ENCODE measurements at places on chromosomes 3 and 15.

DNA sequence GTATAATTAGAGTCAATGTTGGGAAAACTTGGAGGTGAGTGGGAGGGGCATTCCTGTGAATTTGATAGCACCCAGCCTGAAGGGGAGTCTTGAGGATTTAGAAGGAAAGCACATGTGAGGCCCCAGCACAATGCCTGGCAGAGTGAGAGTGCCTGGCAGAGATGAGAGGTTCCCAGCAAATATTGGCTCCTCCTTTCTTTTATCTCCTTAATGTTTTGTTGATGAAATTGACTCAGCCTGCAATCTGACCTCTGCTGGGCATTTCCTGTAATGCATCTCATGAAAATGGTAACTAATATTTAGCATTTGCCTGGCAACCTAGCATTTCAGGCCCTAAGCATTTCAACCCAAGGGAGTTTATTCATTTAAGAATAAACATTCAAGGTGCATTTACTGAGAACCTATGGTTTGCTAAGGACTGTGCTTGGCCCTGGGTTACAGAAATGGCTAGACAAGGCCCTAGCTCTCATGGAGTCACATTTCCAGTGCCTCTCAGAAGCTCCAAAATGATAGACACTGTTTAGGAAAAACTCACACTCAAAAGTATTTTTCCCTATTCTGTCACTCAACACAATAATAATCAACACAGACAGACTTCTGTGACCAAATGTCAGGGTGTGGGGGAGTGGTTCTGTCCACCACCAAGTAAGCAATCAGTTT, 19.0 kb downstream of the PDHB start:
- peak; percentile 75 for DNase-seq

- no peak for DNase-seq
These were observed 146.6 kb upstream of the PEX5L start for GRCh38 chr3:180183346-180183745.

DNA sequence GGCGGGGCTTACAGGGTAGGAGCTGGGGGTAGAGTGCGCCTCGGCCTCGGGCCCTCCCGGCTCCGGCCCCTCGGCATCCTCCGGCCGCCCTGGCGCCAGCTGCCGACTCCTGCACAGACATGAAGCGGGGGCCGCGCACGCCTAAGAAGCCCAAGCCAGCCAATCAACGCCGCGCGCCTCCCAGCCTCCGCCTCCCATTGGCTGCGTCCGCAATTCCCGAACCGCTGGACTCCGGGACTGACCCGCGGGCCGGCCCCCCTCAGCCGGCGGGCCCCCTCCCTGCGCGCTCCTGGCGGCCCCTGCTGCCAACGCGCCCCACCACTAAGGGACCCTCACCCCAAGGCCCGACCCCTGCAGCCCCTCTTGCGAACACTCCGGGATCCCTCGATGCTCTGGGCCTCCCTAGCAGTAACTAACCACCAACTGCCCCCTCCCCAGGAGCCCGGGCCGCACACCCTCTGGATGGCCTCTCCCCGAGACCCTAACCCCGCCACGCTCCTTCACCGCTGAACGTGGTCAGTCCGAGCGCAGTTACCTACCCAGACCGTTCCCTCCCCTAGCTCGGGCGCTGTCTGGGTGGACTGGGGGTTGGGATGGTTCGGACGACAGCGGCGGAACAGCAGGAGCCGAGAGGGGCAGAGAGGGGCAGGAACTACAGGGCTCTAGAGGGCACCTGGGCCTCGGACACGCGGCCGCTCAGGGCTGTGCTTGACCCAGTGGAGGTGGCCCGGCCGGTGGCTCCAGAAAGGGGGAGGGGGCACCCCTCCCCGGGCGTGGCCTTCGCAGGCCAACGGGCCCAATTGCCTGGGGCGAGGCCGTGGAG, 5.0 kb downstream of the GATA2 start:
- no peak for DNase-seq

GRCh38 chr3:94647131-94647530, 584.3 kb downstream of the NSUN3 start:
- no peak for DNase-seq

- no peak for DNase-seq
These were observed 895.5 kb downstream of the ROBO2 start for GRCh38 chr3:77935418-77935817.

DNA sequence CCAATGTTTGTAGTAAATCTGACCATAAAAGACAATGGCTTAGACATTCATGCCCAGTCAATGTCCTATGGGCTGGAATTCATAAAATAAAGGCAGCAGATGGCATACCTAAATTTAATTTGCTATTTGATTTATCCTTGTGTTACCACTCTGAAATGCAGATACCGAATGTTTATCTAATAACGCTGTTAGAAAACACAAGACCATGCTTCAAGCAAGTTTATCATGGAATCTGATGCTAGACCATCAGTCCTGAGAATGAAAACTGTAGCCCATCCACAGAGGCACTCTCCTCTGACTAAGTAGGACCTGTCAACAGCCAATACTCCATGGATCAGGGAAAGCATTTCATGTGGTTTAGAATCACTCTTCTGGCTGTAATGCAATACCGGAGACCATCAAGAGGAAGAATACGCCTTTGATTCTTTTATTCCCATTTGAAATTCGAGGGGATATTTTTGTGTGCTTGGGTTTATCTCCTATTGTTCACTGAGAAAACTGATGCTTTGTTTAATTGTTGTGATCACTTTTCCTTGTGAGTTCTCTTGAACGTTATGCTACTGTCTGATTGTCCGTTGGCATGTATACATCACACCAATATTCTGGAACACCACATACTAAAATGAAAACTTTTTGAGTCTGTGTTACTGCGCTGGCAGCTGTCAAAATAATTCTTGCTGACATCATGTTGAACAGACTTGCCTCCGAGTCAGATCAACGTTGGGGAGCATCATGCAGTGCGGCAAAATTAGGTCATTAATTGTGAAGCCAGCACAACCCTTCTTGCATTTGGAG, 12.1 kb upstream of the CPB1 start:
- DNase-seq = no peak

- DNase-seq = no peak
These were observed 6.4 kb upstream of the EID1 start for GRCh38 chr15:48871542-48871941.

- no peak for DNase-seq
These were observed 84.4 kb downstream of the PGPEP1L start for GRCh38 chr15:98923171-98923570.

GRCh38 chr3:124529826-124530571, 200.3 kb upstream of the UMPS start:
- DNase-seq = no peak

DNA sequence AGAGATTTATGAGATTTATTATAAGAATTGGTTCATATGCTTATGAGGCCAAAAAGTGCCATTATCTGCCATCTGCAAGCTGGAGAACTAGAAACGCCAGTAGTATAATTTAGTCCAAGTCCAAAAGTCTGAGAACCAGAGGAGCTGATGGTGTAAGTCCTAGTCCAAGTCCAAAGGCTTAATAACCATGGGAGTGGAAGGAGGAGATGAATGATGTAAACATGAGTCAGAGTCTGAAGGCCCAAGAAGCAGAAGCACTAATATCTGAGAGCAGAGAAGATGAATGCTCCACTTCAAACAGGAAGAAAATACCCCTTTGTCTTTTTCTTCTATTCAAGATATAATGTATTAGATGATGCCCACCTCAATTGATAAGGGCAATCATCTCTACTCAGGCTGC, 185.7 kb downstream of the CGGBP1 start:
- peak; percentile 62 for DNase-seq

GRCh38 chr3:127729556-127730056, 56.9 kb downstream of the ABTB1 start:
- no peak for DNase-seq

DNA sequence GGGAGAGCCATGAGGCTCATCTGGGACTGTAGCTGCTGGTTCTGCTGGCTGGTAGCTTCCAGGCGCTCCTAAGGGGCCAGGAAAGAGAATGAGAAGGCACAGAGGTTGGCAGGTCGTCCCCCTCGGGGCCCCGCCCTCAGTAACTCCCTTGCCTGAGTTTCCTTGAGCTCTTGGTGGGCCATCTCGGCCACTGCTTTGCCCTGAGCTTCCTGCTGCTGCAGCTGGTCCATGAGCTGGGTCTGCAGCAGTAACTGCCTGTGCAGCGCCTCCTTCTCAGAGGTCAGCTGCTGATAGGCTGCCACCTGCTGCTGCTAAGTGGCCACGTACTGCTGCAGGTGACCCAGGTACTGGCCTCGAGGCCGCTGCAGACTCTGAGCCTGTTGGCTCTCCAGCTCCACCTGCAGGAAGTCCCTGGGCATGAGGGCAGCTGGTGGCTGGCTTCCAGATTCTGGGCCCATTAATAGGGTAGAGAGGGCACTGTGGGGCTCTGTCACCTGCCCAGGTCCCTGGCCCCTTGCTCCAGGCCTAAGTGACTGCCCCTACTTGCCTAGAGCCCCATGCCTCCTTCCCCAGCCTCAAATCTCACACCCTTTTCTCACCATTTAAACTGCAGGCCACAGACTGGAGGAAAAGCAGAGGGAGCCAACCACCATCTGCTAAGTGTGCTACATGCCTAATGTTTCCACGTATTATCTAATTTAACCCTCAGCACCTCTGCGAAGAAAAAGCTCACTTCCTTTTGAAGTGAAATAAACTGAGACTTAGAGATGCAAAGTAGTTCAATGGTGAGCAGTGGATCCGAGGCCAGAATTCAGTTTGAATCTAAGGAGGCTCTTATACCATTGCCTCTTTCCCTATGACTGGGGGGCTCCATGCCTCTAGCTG, 10.8 kb upstream of the VPS33B start:
- no peak for DNase-seq

DNA sequence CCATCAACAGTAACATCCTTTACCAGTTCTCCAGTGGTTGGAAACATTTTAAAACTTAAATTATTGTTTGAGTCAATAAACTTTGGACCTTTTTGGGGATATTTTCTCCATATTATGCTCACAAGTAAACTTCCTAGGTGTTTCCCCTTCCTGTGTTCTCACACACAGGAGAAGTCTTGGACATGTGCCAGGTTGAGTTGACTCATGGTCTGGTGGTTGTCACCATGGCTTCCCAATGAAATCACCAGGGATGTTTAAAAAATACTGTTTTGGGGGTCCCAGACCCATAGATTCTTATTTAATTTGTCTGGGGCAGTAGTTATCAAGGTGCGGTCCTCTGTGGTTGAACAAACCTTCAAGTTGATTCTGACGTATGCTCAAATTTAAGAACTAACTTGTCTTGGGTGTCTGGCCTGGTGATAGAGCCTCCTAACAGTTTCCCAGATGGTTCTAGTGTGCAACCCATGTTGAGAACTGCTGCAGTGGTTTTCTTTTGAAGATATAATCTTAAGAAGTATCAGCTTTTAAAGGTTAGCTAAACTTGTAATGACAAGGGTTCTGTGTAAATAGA, 291.8 kb downstream of the EDEM1 start:
- DNase-seq = no peak

- DNase-seq = no peak
These were observed 135.6 kb upstream of the WNT5A start for GRCh38 chr3:55622733-55623132.

GRCh38 chr3:158509891-158510290, 61.1 kb upstream of the MLF1 start:
- DNase-seq = no peak

GRCh38 chr15:94230883-94231722, at the start of gene MCTP2:
TSS of gene MCTP2 (plus strand) at chr15:94231561. CDS start at chr15:94298266, 66,705 bp downstream.
- DNase-seq = peak; percentile 91

DNA sequence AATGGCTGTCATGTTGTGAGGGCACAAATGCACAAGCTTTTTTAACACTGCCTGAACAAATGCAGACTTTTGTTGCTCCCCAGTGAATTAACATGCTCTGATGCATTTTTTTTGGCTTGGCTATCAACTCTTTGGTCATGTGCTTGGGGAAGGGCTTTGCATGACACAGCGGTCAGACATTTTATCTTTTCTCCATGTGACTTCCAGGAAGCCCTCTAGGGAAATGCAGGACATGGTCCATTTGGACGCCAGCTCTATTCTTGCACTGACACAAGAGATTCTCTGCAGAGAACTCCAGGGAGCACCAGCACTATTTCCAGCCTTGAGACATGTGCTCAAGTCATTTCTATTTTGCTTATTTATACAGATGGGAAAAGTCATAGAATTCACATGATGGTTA, 46.2 kb downstream of the NEK11 start:
- no peak for DNase-seq

DNA sequence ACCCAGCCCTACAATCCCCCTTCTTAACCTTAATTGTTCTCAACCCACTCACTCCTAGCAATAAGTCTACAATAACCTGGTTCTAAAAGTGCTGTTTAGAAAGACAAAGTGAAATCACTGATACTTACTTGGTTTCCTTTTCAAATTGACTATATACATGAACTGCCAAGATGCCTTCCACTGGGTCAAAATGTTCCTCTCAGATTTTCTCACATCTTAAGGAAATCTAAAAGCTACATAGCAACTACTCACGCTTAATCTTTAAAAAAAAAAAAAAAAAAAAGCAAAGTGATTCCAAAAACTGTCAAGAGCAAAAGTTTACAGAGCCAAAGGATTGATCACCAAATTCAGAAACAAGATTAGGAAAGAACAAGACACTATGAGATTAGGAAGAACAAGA, 68.7 kb upstream of the MAP4 start:
- no peak for DNase-seq

DNA sequence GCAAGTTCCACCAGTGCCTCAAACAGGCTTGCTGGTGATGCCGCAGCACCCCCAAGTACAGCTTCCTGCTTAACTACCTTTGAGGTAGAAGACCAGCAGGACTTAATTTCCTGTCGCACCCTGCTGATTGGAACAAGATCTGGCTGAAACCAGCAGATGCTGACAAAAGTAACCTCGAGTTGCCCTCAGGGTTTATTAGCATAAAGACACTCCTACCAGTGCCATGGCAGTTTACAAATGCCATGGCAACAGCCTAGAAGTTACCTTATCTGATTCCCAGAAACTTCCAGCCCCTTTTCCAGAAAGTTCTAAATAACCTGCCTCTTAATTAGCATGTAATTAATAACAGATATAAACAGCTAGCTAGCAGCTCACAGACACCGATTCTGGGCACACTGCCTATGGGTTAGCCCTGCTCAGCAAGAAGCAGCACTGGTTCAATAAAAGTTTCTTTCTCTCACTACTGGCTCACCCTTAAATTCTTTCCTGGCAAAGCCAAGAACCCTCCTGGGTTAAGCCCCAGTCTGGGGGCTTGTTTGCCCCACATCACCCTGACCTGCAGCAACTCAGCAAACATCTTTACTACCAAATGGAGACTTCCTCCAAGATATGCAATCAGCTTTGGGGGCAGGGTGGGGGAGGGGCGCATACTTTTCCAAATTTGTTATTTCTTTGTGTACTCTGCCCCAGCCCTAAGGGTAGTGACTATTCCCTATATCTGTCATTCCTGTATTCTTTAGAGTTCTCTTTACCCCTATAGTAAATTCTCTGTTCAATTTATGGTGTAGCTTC, 54.2 kb downstream of the MAP4 start:
- DNase-seq = no peak

- DNase-seq = no peak
These were observed 51.1 kb downstream of the POMGNT2 start for GRCh38 chr3:43054754-43055153.

- no peak for DNase-seq
These were observed 225.9 kb upstream of the GAP43 start for GRCh38 chr3:115397433-115397832.

- DNase-seq = no peak
These were observed 474.9 kb downstream of the ROBO2 start for GRCh38 chr3:77514766-77515165.
